ENCODE measurements at places on chromosomes 3 and 15.

DNA sequence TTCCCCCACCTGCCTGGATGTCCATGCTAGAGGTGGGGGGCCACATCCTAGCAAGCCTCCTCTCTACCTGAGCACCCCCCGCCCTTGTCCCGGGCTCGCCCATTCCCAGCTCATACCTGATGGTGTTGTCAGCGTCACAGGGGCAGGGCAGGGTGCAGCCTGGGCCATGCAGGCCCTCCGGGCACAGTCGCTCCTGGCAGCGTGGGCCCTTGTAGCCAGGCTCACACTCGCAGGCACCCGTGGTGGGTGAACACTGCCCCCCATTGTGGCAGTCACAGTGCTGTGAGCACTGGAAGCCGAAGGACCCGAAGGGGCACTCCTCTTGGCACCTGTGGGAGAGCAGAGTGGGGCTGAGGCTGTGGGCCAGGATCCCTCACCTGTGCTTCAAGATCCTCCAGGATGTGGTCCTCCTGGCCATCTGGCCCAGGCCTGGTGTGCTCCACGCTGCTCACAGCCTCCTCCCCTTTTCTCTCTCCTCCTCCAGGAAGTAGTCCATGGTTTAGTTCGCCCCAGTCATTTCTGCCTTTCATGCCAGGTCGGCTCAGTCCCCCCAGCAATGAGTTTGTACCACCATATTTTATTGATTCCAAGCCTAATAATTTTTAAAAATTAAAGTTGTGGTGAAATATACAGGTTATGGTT is 95.6 kb downstream of the RAB11A start:
- DNase-seq, result no peak

DNA sequence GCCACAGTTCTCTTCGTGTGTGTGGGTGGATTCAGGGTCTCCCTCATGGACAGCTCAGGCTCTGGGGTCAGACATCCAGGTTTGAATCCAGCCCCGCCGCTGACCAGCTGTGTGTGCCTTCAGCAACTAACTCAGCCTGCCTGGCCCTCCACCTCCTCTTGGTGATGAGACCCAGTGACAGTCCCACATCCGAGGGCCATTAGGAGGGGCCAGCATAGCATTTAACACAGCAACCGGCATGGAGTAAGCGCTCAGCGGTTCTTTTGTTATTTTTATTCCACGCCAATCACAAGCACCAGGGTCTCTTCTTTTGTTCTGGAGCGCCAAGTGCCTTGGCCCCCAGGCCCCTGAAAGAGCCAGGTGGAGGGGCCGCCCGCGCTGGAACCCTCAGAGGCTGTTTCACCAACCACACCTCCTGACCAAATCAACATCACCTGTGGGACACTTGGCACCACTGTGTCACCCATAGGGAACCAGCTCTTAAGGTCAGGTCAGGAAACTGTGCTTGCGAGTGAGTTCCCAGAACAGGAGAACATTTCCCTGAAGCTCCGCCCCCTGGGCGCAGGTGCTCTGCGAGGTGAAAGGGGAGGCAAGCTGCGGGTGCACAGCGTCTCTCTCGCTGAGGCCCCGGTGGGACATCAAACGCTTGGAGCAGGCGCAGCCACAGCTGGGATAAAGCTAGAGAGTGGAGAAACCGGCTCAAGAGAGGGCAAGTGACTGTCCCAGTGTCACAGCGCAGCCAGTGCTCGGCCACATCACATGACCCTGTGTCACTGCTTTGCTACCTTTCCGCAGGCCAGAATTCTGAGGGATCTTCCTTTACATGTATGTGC is 311.3 kb downstream of the UACA start:
- no peak for DNase-seq

- DNase-seq, result no peak
Observed at GRCh38 chr3:31917303-31918005, 63.6 kb downstream of the OSBPL10 start.

DNA sequence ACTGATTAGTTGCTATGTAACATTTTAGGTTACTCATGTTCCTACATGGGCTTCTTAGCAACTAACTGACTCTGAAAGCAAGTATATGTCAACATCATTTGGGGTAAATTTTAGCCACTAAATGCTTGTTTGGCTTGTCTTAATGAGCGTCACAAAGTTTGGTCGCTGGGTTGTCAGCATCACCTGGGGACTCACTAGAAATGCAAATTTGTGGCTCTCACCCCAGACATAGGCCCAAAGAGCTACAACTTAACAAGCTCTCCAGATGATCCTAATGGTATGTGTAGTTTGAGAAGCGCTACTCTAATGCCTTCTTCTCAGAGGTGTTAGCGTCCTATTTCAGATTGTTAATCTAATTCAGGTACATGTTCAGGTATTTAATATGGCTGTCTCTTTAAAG is 32.7 kb upstream of the CPOX start:
- DNase-seq, result no peak

DNA sequence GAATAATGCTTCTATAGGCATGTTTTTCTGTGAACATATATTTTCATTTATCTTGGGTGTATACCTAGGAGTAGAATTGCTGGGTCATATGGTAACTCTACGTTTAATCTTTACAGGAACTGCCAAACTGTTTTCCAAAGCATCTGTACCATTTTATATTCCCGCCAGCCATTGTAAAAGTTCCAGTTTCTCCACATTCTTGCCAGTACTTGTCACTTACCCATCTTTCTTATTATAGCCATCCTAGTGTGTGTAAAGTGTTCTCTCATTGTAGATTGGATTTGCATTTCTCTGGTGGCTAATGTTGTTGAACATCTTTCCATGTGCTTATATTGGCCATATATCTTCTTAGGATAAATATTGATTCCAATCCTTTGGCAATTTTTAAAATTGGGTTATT is 31.2 kb upstream of the CFAP20DC start:
- no peak for DNase-seq

GRCh38 chr3:32147933-32148332 is 41.5 kb downstream of the GPD1L start:
- no peak for DNase-seq

DNA sequence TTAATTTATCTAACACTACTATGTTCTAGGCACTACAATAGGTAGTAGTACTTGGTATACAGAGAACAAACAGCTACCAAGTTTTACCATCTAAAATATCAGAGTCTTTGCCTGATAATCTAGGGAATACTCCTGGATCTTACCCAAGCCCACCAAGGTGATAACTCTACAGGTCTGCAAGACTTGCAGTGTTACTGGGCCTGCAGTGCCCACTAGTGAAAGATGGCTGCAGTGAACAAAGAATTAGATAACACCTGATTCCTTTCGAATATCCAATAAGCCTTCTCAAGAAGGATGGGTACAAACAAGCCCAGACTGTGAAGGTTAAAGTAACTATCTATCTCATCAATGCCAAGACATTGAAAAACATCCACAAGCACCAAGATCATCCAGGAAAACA is 317.0 kb upstream of the DCBLD2 start:
- DNase-seq, result no peak

DNA sequence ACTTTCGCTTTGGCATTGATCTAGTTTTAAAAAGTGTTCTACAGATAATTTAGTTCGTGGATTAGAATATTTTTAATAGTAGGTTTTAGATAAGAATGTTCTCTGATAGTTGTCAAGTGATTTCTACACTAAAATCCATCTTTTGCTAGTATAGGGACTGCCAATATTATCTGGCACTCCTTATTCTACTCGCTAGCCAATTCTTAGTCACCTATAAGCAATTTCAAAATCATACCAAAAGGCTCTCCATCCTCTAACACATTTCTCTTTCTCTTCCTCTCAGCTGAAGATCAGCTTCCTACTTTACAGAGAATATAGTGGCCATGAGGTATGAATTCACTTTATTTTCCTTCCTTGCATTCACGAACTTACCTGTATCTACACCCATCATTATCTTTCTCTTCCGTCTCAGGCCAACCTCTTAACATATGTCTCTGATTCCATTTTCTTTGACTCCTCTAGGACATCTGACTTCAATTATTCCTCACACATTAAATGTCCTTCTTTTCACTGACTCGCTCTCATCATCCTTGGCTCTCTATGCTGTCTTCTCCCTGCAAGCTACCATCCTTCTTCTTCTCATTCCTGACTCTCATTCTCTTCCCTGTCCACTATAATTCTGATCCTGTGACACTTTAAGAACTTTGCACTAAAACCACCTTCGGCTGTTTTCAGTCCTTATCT is 35.5 kb downstream of the C3orf80 start:
- DNase-seq, result no peak

DNA sequence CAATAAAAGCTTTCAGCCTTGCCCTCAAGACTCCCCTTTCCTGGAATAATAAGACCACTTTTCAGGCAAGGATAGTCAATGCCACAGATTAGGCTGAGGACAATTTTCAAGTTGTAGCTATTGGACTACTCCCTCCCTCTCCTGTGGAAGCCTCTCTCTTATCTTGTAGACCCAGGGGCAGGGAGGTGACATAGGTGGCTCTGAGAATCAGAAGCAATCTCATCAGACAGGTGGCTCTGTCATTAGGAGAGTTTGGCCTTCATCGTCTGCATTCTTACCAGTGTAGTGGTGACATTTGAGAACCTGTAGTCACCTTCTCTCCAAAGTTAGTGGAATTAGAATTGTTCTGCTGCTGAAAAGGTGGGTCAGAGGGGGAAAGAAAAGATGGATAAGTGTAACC is 80.0 kb downstream of the LARS2 start:
- no peak for DNase-seq
